ENCODE measurements at places on chromosomes 7 and 10.

- DNase-seq: no peak
Measured at GRCh38 chr10:7168414-7168813, 242.4 kb downstream of the SFMBT2 start.

DNA sequence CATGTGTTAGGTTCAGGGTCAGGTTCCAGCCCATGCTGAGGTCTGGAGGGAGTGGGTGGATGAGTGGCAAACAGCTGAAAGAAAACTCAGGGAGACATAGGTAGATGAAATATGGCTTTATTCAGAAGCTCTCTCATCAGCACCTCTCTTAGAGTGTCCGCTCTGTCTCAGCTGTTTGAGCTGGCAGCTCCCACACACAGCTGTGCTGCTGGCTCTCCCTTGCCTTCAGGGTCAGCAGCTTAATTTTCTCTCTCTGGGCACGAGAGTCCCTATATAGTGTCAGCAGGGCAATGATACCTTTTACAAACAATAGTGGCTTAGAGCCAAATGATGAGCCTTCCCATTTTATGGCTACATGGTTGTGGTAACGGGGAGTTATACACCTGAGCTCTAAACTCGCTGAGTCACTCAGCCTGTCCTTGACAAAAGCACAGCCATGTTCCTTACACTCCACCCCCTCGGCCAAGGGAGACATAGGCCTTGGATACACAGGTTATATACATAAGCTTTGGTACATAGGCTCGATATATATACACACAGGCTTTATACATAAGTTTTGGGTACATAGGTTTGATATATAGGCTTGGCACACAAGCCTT lies 10.4 kb downstream of the RNF133 start:
- DNase-seq: no peak

GRCh38 chr10:44292390-44293002 lies 92.4 kb downstream of the CXCL12 start:
- DNase-seq: no peak

DNA sequence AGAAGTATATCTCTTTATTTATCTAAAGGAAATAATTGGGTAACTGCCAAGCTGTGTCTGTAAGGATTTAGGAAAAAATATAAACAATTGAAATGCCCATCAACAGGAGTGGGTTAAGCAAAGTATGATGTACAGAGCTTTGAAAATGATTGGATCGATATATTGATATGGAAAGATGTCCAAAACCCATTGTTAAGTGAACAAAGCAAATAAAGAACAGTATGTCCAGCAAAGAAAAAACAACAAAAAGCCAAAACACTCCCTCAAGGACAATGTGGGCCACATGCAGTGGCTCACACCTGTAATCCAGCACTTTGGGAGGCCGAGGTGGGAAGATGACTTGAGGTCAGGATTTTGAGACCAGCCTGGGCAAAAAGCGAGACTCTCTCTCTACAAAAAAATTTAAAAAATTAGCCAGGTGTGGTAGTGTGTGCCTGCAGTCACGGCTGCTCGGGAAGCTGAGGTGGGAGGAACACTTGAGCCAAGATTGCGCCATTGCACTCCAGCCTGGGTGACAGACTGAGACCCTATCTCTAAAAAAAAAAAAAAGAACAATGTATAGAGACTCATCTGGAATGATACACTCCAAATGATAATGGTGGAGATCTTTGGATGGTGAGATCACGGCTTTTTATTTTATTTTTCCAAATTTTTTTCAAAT lies 37.9 kb downstream of the XRCC2 start:
- DNase-seq: no peak

- peak; percentile 45 for DNase-seq
Measured at GRCh38 chr10:78717200-78717599, 351.6 kb upstream of the ZMIZ1 start.

- no peak for DNase-seq
Measured at GRCh38 chr10:71263376-71263775, 51.0 kb downstream of the UNC5B start.

DNA sequence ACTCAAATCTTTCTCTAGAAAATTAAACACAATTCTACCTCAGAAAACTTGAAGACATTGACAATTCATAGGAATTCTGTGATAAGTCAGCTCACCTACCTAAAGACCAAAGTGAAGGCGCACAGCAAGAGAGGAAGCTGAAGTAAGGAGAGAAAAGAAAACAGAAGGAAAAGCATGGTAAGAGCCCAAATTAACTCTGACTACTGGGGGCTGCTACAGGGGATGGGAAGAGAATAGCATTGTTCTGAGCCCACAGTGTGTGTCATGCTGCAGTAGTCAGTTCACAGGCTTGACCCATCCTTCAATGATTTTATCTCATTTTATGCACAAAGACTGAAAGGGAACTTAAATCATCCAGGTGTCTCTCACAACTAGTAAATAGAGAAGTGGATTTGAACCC lies 111.3 kb downstream of the PTEN start:
- DNase-seq: no peak

DNA sequence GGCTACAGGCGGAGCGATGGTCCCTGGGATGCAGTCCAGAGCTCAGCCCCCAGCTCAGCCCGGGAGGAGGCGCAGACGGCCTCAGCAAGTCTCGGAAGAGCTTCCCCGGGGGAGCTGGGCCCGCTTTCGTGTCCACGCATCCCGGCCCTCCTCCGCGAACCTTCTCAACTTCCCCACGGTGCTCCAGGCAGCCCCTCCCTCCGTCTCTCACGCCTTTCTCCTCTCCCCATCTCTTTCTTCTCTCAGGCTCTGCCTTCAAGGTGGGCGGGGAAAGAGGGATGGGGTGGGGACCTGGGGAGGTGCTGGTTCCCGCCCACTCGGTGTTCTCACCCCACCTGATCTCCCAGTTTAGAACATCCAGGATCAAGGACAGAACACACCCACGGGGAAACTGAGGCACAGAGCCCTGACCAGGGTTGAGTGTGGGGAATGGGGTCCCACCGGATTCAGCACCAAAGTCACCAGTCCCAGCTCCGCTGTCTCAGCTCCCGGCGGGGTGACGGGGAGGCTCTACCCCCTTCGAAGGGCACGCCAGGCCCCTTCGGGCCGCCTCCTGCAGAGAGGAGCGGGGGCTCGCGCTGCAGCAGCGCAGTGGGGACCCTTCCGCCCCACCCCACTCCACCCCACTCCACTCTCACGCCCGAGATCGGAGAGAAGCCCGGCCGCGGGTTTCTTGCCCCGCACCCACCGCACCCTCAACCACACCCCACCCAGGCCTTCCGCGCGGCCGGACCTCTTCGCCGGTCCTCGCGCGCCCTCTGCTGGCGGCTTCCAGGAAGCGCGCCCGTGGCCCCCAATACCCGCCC lies 18.2 kb downstream of the POLL start:
- peak; percentile 34 for DNase-seq

DNA sequence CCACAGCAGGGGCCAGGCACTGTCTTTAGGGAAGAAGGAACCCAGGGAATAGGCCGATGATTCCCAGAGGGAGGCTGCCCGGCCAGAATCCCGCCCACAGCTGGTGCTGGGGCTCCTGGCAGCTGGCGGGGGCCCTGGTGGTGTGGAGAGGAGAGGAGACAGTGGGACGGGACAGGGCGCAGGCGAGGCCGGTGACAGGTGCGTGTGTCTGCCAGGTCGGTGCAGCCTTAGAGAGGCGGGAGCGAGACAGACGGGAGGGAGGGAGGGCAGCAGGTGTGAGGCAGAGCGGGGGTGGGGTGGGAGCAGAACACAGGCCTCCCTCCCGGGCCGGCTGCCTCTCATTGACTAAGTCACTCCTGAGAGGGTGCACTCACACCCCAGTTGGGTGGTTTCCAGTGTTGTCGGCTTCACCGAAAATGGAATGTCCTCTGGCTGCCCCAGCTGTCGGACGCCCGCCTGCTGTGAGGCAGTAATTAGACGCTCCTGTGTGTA lies 55.2 kb downstream of the ELFN1 start:
- DNase-seq: peak; percentile 94

GRCh38 chr7:117616694-117617093 lies 136.9 kb downstream of the CFTR start:
- DNase-seq: no peak

GRCh38 chr10:91759581-91759986 lies 38.6 kb upstream of the TNKS2 start:
- peak; percentile 56 for DNase-seq

GRCh38 chr7:54773472-54774399 lies 14.7 kb upstream of the SEC61G start:
- DNase-seq: peak; percentile 86

DNA sequence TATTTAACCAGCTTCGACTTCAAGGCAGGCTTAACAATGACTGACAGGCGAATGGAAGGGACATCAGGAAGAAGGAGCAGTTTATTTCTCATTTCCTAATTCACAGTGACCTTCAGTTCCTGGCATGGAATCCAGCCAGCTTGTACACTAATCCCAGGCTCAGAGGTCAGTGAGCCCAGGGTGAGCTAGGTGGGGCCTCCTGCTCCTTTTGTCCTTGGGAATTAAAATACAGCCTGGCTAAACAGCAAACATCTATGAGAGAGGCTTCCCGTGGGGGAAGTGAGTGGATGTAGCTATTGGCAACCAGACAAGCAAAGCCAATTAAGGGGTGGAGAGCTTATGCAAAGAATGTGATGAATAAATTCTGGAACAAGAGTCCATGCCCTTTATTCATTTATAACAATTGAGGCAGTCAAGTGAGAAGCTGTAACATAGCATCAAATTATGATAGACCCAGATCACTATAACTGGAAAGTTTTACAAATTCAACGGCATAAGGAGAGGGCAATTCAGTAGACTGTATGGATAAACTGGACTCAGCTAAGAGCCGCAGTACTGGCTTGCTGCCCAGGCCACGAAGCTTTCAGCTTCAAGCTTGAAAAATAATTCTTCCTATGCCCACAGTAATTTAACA lies 57.1 kb downstream of the STK17A start:
- DNase-seq: peak; percentile 88

- DNase-seq: no peak
Measured at GRCh38 chr10:90560331-90560730, 297.5 kb downstream of the HTR7 start.

GRCh38 chr10:67259319-67259929 lies 333.6 kb downstream of the LRRTM3 start:
- DNase-seq: no peak

DNA sequence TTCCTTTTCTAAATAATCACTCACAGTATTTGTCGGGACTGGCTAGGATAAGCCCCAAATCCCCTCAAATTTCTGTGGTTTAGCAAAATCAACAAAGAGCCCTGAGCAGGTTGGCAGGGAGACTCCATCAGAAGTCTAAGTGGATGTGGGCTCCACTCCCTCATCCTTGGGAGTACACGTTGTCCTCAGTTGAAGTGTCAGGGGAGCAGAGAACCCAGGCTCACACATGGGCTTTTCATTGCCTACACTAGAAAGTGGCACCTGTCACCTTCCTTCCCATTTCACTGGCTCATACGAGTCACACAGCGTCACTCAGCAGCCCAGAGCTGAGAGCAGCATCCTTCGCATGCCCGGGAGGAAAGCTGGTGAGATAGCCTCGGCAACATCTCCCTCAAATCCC lies 421.3 kb upstream of the FZD8 start:
- no peak for DNase-seq

DNA sequence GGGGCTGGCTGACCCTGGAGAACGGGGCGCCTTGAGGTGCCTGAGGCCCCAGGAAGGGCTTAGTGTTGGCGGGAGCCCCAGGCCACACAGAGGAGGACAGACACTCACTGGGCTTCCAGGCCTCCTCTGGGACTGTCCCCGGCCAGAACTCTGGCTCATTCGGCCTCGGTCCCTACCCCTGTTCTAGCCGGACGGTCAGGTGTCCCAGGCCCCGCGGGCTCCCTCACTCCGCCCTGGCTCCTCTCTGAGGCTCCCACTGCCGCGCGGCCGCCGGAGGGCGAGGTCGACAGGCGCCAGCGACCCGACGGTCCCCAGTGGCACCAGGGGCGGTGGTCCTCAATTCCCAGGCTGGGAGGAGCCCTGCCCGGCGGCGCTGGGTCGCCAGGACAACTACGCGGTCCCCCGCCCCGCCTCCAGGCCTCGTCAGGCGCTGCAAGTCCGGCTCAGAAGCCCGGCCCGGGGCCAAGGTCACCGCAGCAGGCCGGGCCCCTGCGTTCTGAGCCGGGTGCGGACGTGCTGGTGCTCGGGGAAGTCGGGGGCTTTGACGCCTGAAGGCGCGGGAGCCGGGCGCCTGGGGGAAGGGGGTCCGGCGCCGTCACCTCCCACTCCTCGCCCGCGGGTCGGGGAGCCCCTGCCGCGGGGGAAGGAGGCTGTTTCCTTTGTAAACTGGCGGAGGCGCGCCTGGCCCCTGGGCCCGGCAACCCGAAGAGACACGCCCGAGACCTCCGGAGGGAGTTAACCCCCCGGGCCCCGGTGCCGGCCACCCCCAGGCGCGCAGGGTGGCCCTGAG lies 1.1 kb upstream of the PWWP2B start:
- DNase-seq: no peak

- peak; percentile 77 for DNase-seq
Measured at GRCh38 chr7:143042790-143043271, 9.3 kb upstream of the OR6V1 start.

GRCh38 chr7:132095111-132095765 lies 481.0 kb downstream of the PLXNA4 start:
- no peak for DNase-seq

- DNase-seq: no peak
Measured at GRCh38 chr10:110643035-110643652, 992 bp upstream of the RBM20 start.

GRCh38 chr10:81095238-81095637 lies 557.5 kb downstream of the SH2D4B start:
- DNase-seq: no peak

GRCh38 chr7:45978010-45978681 lies 57.1 kb upstream of the IGFBP3 start:
- DNase-seq: peak; percentile 97

- no peak for DNase-seq
Measured at GRCh38 chr10:86068231-86069054, 298.2 kb downstream of the GRID1 start.

DNA sequence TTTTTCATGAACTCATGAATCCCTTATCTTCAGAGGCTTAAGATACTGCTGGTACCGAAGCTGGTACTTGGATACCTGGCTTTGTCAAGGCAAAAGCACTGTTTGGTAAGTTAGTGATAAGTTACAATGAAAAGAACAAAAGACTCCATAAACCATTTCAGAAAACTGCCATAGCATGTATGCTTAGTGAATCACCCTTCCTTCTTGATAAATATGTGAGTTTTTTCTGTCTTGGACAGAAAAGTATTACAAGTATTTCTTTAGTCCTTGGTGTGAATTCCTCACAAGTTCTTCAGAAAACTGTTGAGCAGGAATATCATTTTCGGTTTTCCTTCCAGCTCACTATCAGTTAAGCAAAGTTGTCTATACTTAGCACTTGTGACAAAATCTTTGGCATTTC lies 25.6 kb downstream of the PUS7 start:
- DNase-seq: peak; percentile 17

DNA sequence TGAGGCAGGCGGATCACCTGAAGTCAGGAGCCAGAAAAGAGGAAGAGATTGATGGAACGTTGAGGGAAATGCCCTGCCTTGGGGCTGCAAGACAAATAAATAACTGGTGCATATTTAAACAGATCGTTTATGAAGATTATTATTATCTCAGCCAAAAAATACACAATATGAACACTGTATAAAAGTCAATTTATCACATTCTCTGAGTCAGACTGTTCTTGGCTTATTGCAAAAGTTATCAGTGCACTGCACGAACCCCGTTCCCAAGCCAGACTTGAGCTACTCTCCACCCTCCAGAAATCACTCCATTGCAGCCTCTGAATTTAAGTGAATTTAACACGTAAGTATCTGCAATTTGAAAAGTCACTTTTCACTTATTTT lies 1.6 kb downstream of the DNMBP start:
- peak; percentile 51 for DNase-seq

- no peak for DNase-seq
Measured at GRCh38 chr10:86962136-86962980, 4.0 kb downstream of the SNCG start.

Data from LHCN-M2 (cell line).